CMK (cell line): ENCODE measurements at places on chromosomes 4 and X.

- DNase-seq, result no peak
These were observed 80.7 kb upstream of the GPM6B start for GRCh38 chrX:13897566-13897965.

DNA sequence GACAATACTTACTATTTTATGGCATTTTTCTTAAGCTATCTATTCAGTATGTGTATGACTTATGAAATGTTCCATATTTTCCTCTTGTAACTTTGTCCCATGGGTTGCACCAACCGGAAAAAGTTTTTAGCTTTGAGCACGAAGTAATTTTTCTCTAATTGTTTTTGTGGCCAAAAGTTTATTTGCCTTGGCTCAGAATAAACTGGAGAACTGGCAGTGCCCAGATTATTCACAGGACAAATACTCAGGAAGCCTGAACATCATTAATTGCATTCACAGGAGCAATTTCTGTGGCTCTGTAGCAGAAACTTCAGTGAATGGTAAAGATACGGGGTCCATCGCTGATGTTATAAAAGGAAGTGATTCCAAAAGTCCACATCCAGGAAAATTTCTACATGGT, 184.5 kb downstream of the ARHGAP10 start:
- no peak for DNase-seq

- DNase-seq, result no peak
These were observed 290.6 kb upstream of the BOD1L1 start for GRCh38 chr4:13918110-13918509.

DNA sequence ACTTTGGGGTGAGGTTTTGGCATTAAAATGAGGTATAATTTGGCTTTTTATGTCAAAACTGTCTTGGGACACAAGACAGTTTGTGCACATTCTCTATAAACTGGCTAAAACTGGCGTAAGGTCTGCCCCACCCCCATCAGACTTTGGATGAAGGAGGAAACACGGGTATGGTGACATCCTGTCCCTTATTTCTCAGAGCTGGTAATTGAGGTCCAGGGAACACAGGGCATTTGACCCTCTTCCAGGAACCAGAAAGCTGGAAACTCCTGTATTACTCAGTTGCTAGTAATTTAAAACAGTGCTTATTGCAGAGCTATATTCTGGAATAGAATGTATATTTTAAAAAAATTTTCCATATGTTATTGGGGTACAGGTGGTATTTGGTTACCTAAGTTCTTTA, 78.8 kb downstream of the SLC16A2 start:
- no peak for DNase-seq

DNA sequence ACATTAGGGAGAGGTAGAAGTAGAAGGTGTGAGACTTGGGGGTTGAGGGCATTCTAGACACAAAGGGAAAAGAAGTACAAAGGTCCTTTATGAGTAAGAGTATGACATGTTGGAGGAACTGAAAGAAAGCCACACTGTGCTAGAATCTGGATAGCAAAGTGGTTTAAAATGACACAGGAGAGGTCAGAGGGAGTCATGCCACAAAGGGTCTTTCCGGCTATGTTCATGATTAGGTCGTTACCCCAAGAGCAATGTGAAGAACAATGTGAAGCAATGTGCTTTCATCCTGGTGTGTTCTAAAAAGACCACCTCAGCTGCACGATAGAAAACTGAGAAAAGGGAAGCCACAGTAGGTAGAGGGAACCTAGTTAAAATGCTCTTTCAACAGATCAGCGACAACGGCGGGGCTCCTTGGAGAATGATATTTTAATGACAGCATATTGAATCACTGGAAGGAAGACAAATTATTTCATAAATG, 29.2 kb downstream of the SMIM14 start:
- DNase-seq, result no peak

- DNase-seq, result no peak
These were observed 40.8 kb downstream of the CLNK start for GRCh38 chr4:10643600-10644425.

DNA sequence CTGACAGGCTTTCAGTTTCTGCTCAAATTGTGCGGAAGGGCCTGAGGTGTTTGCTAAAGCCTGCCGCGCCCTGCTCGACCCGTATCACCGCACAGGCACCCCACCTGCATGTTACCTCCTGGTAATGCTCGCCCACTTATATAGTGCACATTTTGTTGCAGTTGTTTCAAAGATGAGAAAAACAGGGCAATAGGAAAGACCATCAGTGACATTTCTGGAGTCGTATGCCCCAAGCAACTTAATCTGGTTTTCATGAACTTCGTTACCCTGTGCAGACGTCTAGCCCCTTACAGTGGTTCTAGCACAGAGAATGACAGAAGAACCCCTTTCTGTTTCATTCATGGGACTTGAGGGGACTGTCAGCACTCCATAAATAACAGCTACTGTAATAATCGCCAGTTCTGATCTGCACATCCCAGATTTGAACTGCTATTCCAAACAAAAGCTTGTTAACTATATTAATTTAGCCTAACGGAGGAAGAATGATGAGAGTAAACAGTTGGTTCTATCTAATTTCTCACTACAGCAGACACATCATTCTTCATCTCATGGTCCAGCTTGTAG, 940 bp upstream of the DCTD start:
- DNase-seq, result no peak

DNA sequence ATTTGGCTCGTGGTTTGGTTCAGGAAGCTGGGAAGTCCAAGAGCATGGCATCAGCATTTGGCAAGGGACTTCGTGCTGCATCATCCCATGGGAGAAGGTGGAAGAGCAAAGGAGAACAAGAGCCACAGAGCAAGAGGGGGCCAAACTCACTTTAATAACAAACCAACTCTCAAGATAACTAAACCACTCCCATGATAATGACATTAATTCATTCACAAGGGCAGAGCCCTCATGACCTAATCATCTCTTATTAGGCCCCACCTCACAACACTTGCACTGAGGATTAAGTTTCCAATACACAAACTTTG, 113.4 kb upstream of the ATXN3L start:
- no peak for DNase-seq

GRCh38 chrX:57121816-57122215, 468 bp upstream of the SPIN2B start:
- DNase-seq, result no peak

DNA sequence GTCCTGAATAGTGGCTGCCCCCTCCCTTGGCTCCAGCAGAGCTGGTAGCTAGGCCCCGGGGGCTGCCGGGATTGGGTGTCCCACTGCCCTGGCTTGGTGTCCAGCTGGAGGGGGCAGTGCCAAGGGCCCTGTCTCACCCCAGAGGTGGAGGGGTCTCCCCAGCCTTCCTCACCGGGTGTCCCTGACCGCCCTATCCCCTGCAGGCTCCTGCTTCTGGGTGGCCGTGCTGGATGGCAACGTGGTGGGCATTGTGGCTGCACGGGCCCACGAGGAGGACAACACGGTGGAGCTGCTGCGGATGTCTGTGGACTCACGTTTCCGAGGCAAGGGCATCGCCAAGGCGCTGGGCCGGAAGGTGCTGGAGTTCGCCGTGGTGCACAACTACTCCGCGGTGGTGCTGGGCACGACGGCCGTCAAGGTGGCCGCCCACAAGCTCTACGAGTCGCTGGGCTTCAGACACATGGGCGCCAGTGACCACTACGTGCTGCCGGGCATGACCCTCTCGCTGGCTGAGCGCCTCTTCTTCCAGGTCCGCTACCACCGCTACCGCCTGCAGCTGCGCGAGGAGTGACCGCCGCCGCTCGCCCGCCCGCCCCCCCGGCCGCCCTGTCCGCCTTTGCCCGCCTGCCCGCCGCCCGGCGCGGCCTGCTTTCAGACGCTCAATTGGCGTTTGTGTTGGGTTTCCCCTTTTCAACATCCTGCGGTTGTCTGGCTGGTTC, 4.6 kb downstream of the NAT8L start:
- DNase-seq, result no peak

- DNase-seq, result no peak
These were observed 55.8 kb downstream of the LRP2BP start for GRCh38 chr4:185339941-185340340.

- no peak for DNase-seq
These were observed 146.7 kb upstream of the FAM9B start for GRCh38 chrX:9180623-9181022.

GRCh38 chrX:119401569-119401968, 2.4 kb downstream of the SLC25A43 start:
- no peak for DNase-seq

- DNase-seq, result no peak
These were observed 139.6 kb downstream of the LDB2 start for GRCh38 chr4:16758816-16759215.

DNA sequence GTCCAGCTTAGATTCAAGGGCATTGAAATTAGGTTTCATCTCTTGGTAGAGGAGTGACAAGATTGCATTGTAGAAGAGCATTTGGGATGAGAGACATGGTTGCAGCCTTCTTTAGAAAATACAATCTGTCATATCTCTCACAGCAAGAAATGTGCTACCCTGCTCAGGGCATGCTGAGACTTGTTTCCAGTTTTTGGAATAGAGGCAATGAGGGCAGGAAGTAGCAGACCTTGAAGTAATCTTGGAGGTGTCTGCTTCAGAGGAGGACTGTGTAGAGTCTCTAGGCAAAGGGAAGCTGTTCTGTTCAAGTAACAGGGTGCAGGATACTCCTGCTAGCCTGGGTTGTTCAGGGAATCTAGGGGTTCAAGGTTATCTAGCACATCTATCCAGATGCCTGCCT, 116.1 kb upstream of the ZNF827 start:
- no peak for DNase-seq

DNA sequence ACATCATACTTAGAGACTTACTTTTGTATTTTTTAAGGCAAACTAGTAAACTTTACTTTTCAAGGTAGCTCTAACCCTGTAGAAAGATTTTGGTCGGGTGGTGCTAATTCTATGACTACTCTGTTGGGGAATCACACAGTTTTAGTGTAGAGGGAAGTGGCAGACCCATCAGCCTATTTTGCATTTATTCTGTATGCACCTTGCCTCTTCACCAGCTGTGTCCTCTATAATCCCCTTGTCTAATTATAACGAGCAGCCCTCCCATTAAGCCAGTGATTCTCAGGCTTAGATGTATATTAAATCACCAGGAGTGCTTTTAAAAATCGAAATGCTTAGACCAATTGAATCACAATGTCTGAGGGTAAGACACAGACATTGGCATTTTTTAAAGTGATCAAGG, 78.1 kb downstream of the GALNT7 start:
- DNase-seq, result no peak

- no peak for DNase-seq
These were observed 85.8 kb downstream of the RAPGEF2 start for GRCh38 chr4:159188646-159189045.

DNA sequence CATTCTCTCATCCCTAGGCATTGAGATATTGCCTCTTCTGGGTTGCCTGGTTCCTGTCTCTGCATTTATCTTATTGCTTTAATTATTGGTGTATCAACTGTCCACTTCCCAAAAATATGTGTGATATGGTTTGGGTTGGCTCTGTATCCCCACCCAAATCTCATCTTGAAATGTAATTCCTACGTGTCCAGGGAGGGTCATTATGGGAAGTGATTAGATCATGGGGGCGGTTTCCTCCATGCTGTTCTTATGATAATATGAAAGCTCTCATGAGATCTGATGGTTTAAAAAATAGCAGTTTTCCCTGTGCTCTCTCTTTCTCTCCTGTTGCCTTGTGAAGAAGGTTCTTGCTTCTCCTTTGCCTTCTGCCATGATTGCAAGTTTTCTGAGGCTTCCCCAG, 308.3 kb upstream of the HS3ST1 start:
- DNase-seq, result no peak

DNA sequence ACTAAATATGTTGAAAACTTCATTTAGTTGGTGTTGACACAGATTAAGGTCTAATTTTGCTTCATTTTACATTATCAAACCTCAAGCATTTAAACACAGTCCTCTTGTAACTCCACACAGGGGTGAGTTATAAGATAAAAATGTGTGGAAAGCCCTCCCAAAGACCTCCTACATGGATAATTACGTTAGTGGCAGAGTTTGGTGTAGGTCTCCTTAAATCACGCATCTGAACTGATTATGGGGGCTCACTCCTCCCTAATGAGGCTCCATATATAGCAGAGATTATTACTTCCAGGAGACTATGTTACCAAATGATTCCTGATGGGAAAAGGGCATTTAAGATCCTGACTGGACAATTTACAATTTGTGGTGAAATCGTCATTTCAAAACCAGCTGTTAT, 32.2 kb upstream of the VCX3B start:
- no peak for DNase-seq
